ENCODE measurements at places on chromosomes 16 and 17.

- DNase-seq = no peak
Measured at GRCh38 chr16:47150067-47150466, 6.3 kb upstream of the NETO2 start.

DNA sequence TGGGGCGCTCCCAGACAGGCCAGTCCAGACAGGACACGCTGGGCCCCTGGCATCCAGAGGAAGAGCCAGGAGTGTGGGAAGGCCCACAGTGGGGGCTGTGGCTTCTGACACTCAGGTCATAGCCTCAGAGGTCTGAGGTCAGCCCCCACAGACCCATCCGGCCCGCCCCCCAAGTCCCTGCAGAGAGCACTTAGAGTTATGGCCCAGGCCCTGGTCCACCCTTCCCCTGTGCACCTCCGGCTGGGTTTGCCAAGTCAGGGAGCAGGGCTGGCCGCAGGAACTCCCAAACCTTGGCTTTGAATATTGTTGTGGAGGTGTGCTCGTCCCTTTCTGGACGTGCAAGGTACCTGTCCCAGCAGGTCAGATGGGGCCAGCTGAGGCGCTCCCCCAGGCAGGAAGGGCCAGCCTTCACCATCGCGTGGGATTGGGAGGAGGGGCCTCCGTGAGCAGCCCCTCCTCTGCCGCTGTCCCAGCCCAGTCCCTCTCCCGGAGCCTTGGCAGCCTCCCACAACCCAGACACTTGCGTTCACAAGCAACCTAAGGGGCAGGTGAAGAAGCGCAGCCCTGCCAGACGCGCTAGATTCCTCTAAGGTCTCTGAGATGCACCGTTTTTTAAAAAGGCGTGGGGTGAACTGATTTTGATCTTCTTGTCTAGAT lies 74.6 kb downstream of the SOCS1 start:
- DNase-seq = no peak

DNA sequence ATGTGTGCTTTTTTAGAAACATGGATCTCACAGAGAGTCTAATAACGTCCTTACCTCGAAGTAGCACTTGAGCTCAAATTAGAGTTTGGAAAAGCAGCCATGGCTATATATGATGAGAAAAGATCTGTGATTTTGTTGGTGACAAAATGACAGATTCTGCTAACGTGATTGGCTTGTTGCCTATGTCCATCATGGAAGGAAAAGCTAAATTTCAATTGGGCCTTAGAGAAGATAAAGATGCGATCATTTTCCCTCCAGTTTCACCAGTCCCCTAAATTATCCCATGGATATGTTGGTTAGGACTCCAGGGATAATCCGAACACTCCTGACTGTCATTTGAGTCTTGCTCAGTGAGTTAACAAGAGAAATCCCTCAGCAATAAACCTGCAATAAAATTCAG lies 175.8 kb downstream of the C16orf95 start:
- DNase-seq = no peak

- DNase-seq = no peak
Measured at GRCh38 chr17:81461607-81462500, 50.7 kb downstream of the ACTG1 start.

DNA sequence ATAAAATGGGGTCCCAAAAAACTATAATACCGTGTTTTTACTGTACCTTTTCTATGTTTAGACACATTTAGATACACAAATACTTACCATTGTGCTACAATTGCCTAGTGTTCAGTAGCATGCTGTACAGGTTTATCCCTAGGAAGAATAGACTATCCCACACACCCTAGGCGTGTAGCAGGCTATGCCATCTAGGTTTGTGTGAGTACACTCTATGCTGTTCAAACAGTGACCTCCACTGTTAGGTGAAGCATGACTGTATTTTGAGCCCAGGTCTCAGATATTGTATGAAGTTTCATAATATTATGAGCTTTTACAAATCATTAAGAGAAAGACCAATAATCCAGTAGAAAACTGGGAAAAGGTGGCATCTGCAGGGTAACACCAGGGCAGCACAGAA lies 23.6 kb downstream of the MILR1 start:
- DNase-seq = no peak

DNA sequence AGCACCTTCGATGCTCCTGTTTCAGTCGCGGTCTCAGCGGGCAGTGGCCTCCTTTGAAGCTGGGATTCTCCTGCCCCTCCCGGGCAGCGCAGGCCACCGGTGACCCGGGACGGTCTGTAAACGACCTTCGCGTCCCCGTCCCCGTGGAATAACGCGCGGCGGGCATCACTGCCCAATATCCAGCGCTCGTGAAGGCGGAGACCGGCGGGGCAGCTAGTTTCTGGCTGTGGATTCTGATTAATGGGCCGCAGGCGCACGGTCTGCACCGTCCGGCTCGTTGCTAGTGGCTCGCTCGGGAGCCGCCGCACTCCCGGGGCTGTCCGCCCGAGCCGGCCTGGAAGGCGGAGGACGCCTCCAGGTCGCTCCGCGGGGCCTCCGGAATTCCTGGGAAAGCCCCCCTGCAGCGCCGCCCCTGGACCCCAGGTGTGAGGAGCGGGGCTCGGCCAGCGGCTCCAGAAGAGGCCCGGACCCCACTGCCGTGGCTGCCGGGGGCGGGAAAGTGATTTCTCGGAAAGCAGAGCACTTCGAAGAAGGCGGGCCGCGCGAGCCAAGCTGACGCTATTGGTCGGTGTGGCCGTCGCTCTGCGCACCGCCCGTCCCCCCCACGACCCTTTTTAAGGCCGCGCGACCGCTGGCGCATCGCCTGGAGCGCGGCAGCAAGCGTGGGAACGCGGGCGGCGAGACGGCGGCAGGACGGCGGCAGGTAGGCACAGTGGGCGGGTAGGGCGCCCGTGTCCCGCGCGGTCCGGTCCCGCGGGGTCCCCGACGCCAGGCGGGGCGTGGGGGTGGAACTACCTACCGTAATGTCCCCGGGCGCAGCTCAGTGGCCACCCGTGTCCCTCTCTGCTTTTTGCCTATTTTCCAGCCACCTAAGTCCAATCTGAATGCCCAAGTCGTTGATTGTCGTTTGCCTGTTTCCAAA lies at the start of gene IRF8:
TSS of gene IRF8 (plus strand) at position 642 of the 922 bp plus-strand sequence. CDS start 3,854 bp downstream, outside the sequence.
- DNase-seq = no peak

- DNase-seq = peak; percentile 75
Measured at GRCh38 chr16:50259334-50260205, 6.8 kb upstream of the ADCY7 start.

DNA sequence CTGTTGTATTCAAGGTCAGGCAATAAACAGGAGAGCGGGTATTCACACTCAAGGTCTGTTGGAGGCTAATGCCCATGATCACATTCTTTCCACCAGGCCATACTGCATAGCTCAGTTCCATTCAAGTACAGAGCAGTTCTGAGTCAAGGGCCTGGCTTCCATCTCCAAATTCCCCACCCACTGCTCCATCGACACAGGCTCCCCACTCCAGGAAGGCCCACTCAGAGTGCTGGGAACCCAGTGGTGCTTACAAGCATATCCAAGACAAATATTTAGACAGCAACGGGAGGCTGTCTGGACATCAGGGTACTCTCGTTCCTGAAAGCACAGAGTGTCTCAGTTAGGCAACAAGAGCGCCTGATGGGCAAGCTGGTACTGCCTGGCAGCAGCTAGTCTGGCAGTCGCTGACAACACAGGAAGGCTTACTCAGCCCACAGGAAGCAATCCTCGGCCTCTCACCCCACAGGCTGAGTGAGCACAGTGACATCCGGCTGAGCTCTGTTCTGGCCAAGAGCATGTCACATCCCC lies 40.9 kb downstream of the RFFL start:
- peak; percentile 78 for DNase-seq

DNA sequence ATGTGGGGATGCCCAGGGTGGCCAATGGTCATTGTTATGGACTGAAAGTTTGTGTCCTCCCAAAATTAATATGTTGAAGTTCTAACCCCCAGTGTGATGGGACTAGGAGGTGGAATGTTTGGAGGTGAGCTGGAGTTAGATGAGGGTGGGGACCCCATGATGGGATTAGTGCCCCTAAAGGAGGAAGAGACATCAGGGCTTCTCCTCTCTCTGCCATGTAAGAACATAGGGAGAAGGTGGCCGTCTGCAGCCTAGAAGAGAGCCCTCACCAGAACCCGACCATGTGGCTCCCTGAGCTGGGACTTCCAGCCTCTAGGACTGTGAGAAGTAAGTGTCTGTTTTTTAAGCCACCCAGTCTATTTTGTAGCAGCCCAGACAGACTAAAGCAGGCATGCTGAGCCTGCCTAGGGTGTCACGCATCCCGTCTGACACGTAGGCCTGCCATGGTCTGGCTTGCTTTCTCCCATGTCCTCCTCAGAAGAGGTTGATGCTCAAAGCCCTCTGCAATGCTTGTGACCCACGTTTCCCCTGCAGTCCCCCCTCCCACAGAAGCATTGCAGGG lies 4.0 kb upstream of the PRPSAP1 start:
- DNase-seq = no peak

- peak; percentile 70 for DNase-seq
Measured at GRCh38 chr17:60601447-60602384, 1.7 kb downstream of the PPM1D start.

DNA sequence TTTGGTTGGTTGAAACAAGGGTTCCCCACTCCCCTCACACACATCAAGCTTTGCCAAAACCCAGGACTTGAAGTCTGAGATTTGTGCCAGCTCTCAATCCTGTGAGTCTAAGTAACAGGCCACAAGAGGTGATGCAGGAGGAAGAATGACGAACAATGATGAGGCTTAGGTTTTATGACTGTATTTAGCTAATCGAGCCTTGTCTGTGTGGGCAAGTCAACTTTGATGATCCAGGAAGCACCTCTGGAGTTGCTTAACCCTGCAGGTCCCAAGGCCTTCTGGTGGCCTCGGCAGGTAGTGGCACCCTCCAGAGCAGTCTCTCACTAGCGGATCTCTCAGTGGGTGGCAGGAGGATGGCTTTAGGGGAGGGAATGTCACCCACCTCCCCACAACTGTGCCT lies 28.7 kb downstream of the CDK5RAP3 start:
- peak; percentile 42 for DNase-seq

GRCh38 chr17:27327871-27328270 lies 34.0 kb downstream of the WSB1 start:
- DNase-seq = no peak

DNA sequence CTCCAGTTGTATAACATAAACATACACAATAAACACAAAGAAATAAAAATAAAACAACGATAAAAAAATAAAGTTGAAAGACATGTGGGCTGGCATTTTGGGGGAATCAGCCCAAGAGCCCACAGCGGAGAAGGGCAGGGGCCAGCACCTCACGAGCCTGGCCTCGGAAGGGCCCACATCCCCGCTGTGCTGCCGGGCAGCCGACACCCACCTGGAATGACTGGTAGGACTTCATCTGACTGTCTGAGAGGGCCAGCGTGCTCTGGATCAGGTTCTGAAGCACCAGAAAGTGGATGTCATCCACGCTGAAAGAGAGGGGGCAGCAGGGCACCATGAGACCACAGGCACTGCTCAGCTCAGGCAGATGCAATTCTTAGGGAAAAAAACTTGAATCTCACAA lies 73.5 kb downstream of the GTF3C1 start:
- DNase-seq = no peak

- DNase-seq = peak; percentile 28
Measured at GRCh38 chr17:8887834-8888703, 20.6 kb upstream of the PIK3R6 start.

DNA sequence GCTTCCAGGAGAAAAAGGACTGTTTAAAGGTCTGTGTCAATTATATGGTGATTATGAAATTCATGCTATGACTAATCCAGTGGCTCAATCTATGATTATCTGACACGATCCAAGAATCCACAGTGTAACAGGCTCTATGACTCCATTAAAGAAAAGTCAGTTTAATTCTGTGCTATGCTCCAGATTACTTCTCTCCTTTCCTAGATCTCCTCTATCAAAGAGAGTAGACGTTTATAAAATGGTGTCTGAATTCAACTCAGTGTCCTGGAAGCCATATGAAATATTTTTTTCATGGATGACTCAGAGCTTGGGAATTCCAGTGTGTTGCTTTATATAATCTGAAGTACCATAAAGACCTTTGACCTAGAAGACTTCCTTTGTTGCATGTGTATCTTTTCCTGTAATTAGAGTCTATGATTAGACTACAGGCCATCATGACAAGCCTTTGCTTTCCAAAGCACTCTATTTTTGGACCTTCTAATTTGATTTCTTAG lies 27.0 kb upstream of the NF1 start:
- peak; percentile 84 for DNase-seq

- DNase-seq = peak; percentile 6
Measured at GRCh38 chr17:63095879-63096278, 129.8 kb downstream of the TANC2 start.

- DNase-seq = no peak
Measured at GRCh38 chr16:9874219-9874618, 308.0 kb downstream of the GRIN2A start.
